ENCODE measurements at places on chromosomes 12 and 14. TPM values are rescaled to one million over a fixed set of nuclear protein-coding genes. Genes with fewer than 3 reads are reported as not detected.

- no peak for DNase-seq
Observed at GRCh38 chr12:49292729-49293055, 2.3 kb upstream of the PRPH start.

GRCh38 chr12:83629931-83630330, 943.2 kb downstream of the TMTC2 start:
- no peak for DNase-seq

TAS2R8 gene
- total RNA-seq, result 0.89 TPM

DNA sequence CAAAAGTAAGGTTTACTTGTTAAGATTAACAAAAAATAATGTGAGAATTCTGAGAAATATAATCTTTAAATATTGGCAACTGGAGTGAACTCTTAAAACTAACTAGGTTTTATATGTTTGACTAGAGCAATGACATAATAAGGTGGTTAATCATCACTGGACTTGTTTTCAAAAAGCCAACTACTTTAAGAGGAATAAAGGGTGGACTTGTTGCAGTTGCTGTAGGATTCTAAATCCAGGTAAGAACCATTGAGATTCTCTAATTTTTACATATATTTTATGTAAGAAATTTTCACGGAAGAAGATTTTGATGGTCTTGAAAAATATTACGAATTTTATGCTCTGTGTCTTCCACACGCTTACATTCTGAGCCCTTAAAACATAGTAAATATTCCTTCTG, at the start of gene SLCO1B1:
Gene SLCO1B1 (plus strand): TSS at position 197 of the 400 bp plus-strand sequence. CDS start 10,381 bp downstream, outside the sequence.
- no peak for DNase-seq

DNA sequence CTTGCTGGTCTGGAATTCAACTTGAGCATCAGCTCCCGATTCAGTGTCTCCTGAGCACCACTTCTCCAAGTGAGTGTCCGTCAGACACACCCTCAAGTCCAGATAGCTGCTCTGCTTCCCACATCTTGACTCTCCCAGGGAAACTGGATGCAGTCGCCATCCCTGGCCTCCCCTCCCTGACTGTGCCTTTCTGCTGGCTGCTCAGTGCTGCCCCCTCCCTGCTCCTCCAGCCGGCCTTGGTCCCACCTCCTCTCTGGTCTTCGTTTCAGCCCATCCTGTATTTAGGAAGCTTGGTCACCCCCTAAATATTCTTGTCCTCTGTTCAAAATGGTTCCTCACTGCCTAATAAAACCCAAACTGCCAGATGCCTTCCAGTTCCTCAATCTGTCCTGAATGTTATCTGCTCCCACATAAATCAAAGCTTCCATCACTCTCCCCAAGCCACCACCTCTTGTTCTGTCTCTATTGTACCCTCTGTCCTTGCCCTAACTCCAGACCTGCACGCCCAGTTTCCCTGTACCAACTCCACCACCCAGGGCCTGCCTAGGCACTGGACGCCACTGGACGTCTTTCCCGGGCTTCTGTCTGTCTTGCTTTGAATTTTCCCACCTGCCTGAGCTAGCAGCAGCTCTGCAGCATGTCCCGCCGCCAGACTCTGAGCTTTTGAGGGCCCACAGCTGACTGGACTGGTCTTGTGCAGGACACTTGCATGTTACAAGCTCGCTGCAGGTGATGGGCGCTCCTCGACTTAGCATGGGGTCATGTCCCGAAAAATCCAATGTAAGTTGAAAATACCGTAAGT, 33.8 kb downstream of the CCDC92 start:
- no peak for DNase-seq

- no peak for DNase-seq
Observed at GRCh38 chr12:66767536-66767935, 88.7 kb upstream of the GRIP1 start.

- no peak for DNase-seq
Observed at GRCh38 chr12:118617611-118618450, 241.5 kb downstream of the SUDS3 start.

DNA sequence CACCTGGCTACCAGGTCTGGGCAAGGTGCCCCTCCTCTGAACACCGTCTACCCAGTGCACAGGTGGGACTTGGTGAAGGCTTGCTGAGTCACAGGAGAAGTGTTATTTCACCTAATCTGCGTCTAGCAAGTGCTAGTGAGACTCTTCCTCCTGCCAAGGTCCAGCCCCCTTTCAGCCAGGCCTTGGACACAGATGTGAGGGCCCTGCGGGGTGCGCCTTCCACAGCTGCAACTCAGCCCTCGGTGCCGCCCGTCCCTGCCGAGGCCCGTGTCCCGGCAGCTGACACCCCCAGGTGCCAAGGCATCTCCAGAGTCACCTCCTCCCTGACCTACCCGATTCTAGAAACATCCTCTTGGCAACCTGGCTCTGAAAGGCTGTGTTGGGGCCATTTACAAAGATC, 55.1 kb downstream of the PRIMA1 start:
- DNase-seq, result no peak

BMP4 gene
- total RNA-seq, result 62.8 TPM

DNA sequence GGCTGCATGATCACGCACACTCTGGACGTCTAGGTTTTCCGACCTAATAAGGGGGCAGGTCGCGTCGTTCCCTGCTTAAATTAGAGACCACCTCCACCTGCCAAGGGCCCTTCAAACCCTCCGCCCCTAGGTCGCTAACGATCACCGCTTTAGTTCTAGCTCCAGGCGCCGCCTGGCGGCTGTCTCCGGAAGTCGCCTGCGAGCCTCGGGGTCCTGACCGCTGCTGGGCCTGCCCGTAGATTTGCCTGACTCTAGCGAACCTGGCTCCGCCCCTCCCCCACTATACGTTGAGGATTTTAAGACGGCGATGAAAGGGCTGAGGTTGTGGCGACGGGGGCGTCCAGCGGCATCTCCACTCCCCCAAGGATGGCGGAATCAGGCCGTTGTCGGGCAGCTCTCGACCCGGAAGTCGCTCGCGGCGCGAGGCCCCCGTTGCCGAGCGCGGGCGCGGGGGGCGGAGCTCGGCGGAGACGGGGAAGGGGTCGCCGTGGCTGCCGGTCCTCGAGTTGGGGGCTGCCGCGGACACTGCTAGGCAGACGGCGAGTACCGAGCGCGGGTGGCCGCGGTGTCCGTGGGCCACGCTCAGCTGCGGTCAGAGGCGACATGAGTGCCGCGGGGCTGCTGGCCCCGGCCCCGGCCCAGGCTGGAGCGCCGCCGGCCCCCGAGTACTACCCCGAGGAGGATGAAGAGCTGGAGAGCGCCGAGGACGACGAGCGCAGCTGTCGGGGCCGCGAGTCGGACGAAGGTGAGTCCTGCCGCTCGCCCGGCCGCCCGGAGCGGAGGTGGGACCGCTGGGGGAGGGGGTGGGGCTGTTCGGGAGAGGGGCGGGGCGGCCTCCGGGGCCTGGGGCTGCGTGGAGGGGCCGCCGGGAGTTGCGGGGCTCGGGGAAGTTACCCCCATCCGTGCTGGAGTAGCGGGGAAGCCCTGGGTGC, at the start of gene SUDS3:
Gene SUDS3 (plus strand): TSS at position 467 of the 932 bp plus-strand sequence. CDS start 137 bp downstream, at position 604.
- DNase-seq, result peak; percentile 93

- DNase-seq, result no peak
Observed at GRCh38 chr12:48419116-48419935, 53.0 kb upstream of the ANP32D start.

DNA sequence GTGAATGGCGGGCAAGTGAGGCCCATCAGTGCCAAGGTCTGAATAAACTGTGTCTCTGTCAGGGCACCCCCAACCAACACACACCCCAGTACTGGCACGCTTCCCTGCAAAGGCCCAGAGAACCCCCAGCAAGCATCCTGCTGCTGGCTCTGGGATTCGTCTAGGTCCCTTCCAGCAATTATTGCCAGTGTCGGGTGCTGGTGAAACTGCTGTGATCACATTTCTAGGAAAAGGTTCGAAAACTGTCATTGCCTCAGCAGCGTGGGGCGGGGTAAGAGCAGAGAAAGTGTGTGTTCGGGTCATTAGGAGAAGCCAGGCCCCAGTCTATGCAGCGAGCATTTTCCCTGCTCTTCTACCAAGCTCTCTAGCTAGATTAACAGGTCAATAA, 2.5 kb downstream of the FAM222A start:
- DNase-seq, result no peak

RNU4-1 gene
- under 0.01 TPM for total RNA-seq

TAS2R50 gene
- 10.9 TPM for total RNA-seq

TMED8 gene
- 28.5 TPM for total RNA-seq

DNA sequence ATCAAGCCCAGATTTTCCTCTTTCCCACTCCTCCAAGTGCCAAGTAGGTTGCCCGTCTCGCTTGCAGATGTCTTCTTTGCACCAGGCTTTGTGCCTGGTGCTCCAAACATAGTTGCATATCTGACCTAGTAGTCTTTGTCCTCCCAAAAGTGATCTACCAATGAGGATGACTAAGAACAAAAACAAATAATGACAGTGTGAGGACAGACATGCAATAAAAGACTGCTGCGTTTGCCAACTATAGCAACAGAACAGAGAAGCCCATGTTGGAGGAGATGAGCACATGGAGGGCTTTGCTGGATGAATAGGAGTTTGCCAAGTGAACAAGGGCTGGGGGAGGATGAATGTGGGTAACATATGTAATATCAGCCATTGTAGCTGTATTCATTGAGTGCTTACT, 15.6 kb downstream of the DTX1 start:
- DNase-seq, result no peak

GRCh38 chr12:131865180-131865875, 29.1 kb upstream of the ULK1 start:
- no peak for DNase-seq

DNA sequence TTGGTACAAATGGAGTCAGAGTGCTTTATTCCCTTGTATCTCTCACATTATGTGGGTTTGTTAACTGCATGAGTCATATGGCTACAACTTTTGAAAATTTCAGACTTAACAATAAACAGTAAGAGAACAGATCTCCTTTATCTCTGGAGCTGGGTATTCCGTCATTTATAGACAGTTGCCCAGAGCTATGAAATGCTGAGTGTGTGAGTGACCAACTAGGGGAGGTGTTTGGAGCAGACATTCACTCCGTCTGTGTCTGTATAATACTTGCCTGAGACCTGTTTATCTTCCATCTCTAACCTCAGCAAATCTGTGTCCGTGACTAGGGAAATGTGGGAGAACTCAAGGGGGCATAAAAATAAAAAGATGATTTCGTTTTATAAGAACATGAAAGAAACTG, 279.9 kb upstream of the FAR2 start:
- DNase-seq, result no peak

CLEC2A gene
- 0.17 TPM for total RNA-seq

WIF1 gene
- total RNA-seq, result 23.9 TPM
